ENCODE measurements at places on chromosomes 7 and 10.

GRCh38 chr7:55349121-55349520, 16.0 kb upstream of the LANCL2 start:
- DNase-seq: no peak

GRCh38 chr10:69007260-69007659, 18.7 kb downstream of the KIFBP start:
- DNase-seq: no peak

GRCh38 chr7:27482219-27482618, 180.5 kb downstream of the HIBADH start:
- no peak for DNase-seq

GRCh38 chr10:10392511-10392910, 625.2 kb upstream of the CELF2 start:
- no peak for DNase-seq

DNA sequence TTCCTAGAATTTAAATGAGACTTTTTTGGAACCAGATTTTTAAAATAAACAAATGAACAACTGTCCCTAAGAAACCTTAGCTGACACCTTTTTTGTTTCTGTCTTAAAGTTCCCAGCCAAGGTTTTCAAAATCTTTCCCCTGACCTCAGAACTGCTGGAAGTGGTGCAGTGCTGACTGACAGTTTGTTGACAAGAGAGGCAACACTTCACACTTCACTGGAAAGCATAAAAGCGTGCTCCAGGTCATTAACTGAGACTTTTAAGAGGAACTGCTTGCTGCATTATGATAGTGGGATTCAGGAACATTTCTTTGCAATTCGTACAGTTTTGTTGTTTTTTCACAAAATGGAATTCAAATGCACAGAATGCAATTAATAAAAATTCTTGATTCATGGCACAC, 36.2 kb downstream of the SYPL1 start:
- no peak for DNase-seq

DNA sequence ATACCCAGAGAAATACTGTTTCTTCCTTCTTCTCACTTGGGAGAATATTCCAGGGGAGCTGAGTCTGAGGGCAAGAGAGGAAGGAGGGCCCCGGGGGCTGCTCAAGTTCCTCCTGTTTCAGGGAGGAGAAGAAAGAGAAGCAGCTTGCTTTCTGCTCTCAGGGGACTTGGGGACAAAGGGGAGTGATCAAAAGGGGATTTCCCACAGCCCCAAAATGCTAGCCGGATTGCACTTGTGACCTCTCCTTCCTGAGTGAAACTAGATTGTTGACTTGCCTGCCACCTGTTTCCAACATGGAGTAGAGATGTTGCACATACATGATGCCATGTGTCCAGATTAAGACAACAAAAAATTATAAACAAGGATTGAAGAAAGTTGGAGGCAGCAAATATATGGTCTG, 28.7 kb upstream of the PDCD4 start:
- no peak for DNase-seq

DNA sequence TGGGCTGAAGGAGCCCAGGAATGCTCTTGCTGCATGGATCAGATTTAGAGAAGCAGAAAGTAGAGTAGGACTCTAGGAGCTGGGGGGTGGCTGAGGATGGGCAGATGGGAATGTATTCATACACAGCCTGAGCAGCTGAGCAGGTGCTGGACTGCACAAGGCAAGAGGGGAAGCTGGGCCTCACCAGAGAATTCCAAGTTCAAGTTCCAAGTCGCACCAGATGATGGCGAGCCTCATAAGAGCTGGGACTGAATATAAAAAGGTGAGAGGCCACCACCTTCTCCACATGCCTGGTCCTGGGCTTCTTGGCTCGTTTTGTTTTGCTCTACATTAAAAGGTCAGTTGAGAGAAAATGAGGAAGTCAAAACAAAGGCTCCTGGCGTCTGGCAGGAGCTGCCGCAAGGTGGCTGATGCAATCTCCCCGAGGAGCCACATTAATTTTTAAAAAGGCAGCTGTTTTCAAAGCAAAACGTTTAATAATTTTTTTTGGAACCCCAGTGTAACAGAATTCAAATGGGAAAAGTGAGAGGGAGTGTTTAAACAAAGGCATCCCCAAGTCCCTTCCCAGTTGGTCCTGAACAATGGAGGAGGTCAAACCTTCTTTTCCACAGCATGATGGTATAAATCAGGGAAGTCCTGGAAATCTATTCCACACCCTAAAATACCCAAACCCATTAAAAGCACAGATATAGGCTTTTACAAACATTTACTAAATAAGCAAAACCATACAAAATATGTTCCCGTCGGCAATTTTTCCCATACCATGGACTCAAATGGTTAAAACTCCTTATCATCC, 9.5 kb downstream of the CYREN start:
- no peak for DNase-seq

DNA sequence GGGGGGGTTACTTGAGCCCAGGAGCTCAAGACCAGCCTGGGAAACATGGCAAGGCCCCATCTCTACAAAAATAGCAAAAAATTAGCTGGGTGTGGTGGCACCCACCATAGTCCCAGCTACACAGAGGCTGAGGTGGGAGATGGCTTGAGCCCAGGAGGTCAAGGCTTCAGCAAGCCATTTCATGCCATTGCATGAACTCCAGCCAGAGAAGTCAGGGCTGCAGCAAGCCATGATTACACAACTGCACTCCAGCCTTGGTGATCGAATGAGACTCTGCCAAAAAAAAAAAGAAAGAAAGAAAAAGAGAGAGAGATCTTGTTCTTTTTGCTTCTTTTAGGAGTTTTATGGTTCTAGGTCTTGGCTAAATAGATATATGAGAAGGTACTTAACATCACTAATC, 200.2 kb upstream of the PHYHIPL start:
- no peak for DNase-seq

- no peak for DNase-seq
Measured at GRCh38 chr10:95661818-95662217, 5.3 kb upstream of the ALDH18A1 start.

DNA sequence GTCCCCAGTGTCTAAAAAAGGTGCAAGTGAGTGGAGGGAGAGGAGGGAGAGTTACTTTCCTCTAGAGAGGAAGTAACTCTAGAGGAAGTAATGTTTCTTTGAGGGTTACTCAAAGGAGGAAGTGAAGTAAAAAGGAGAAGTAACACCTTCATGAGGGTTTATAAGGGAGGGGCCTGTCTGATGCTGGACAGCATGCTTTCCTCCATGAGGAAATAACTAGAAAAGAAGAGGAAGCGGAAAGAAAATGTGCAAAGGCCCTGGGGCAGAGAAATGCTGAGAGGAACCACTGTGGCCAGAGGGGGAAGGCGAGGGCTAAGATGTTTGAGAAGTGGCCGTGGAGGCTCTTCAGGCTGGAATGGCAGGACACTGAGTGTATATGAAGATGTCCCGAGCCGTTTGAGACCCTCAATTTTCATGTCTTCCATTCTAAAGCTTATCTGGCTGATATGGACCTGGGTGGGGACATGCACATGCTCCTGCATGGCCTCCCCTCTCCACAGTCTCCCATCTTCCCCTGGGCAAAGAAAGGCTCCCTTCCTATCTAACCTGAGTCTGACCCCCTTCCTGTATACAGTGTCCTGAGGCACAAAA, 3.4 kb upstream of the SLC18A2 start:
- DNase-seq: no peak

DNA sequence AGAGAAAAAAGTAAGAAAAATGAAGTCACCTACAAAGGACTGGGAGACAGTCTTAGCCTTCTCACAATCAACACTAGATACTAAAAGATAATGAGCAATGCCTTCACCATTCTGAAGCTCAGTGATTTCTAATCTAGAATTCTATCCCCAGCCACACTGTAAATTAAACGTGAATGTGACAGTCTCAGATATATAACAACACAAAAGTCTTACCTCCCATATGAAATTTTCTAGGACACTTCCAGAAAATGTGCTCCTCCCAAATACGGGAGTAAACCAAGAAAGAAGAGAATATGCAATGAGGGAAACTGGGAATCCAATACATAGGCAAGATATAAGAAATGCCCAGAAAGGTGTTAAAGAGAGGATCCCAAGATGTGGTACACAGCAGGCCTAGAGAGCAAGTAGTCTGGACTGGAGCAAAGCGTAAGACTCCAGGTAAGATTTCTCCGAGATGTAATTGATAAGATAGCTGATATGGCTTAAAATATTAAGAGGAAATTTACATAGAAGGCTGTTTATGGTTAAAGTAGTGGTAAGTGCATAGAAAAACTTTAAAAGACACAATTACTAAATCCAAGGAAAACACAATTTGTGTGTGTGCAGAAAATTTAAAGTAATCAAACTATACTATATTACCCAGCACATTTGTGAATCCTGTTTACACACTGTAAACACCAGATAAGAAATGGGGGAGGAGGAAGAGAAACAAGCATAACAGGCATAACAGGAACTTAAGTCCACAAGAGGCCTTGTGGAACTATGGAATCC, 44.1 kb downstream of the SGMS1 start:
- DNase-seq: no peak

DNA sequence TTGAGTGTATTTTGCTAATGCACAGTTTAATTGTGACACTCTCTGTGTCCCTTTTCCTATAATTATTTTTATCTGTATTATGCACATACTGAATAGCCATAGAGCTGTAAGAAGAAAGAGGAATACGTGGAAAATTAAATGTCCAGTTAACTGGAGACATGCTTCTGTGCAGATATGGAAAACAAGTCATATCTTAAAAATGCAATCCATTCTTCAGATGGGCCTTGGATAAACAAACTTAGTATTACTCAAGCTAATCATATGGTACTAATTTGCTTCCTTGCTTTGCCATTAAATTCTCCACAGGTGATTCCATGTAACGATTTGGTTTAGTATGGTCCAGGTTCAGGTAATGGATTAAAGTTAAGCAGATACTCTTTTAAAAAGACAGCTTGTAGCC, 201.2 kb upstream of the CELF2 start:
- no peak for DNase-seq

DNA sequence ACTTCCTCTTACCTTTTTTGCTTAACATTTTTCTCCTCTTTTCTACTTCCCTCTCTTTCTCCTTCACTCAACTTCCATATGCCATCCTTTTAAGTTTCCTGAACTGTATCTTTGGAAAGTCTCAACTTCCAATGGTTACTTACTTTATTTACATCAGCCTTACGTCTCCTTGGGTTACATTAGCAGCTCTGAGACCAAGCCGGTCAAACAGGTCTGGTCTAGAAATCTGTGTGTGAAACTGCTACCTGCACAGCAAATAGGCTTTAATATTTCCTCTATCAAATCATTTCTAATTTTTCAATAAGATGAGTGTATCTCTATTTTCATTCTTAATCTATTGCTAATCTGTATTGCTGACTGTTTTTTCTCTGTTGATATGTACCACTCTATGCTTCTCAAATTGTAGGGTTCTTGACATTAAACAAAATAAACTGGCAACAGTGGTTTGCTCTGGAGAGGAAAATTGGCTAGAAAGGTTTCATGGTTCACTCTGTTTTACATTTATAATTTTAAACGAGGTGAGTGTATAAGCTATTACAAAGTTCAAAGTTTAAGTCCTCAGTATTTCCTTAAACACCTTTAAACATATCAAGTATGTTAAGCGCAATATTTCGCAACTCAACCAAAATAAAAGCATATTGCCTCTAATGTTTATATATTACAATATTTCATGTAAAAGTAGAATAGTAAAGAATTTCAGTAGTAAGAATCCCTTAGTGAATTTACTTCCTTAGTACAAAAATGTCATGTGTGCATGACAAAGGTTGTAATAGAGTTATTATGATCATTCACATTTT, 3.6 kb upstream of the SEMA3C start:
- DNase-seq: no peak

DNA sequence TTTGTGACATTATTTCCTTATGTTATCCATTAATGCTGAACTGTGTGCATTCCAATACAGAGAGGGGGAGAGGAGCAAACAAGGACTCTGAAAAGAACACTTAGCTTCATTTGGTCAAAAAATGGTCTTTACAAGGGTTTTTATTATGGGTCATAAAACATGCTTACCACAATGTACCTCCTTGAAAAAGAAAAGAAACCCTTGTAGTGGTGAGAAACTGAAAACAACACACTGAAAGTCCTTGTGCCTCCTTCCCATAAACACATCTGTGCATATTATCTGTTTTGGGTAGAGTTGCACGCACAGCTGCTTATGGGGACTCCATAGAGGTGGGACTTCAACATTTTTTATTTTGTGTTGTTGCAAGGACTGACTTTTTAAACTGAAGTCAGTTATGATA, 98.7 kb downstream of the CDK6 start:
- no peak for DNase-seq

DNA sequence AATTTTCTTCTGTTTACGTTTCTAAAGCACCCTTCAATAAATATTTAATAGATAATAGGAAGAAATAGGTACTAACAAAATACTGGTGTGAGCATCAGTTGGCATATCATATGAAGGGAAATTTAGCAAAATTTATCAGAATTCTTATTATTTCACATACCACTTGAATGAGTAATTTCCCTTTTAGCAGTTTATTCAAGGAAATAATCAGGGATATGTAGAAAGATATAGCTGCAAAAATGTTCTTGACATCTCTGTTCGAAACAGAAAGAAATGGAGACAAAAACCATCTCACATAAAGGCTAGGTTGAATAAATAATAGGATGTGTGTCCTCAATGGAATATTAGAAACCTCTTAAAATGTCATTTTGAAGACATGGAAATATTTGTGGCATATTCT, 35.8 kb upstream of the PIP4K2A start:
- DNase-seq: no peak

- DNase-seq: no peak
Measured at GRCh38 chr10:3685384-3685783, 99.6 kb downstream of the KLF6 start.

DNA sequence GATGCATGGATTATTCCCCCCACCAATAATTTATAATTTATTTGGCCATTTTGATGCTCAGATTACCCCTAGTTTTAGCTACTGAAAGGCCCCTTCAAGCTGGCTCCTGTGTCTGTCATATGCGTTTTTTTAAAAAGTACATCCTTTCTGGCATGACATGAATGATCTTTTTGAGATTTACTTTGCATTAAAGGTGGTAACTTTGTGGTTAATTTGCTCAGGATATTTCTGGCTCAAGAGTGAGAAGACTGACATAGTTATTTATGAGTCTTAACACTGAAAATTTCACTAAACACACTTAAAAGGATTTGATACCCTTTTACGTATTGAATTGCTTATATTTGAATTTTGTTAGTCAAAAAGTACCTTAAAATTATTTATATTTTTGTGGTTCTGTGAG, 5.4 kb downstream of the SMC3 start:
- no peak for DNase-seq

DNA sequence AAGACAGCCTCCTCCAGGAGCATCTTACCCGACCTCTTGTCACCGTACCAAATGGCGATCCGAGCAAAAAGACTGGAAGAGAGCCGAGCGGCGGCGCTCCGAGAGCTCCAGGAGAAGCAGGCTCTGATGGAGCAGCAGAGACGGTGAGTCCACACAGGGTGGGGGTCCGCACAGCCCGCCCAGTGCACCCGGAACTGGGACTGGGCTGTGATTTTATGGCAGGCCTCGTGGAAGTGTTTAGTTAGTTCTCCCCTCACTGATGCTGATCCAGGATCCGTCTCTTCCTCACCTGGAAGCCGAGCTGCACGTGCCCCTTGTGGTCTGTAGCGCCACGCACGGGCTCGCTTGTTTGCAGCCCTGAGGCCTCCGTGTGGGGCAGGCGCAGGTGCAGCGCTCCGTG, 19.6 kb downstream of the LRRC27 start:
- no peak for DNase-seq
